ENCODE measurements at places on chromosomes 7 and 10.

DNA sequence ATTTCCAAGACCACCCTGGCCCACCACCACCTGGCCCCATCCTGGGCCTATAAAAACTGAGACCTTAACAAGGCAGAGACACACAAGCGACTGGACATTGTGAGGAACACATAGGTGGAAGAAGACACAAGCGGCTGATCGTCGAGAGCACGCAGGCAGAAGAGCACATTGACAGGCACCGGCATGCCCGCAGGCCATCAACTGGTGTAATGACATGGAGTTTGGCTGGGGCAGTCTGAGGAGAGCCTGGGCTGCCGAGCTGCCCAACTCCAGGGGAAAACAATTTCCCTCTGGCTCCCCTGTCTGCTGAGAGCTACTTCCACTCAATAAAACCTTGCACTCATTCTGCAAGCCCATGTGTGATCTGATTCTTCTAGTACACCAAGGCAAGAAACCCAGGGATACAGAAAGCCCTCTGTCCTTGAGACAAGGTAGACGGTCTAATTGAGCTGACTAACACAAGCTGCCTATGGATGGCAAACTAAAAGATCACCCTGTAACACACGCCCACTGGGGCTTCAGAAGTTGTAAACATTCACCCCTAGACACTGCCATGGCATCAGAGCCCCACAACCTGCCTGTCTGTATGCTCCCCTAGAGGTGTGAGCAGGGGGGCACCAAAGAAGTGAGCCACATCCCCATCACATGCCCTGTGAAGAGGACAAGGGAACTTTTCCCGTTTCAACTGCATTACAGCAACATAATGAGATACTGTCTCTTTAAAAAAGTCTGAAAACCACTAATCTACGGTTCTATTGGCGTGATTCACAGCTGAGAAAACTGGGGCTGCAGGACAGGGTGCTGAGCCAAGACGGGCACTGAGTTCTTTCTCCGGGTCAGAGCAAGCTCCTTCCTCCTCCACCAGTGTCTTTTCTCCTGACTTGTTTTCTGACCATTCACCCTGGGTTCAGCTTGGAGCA lies 18.5 kb upstream of the TNS3 start:
- no peak for DNase-seq

DNA sequence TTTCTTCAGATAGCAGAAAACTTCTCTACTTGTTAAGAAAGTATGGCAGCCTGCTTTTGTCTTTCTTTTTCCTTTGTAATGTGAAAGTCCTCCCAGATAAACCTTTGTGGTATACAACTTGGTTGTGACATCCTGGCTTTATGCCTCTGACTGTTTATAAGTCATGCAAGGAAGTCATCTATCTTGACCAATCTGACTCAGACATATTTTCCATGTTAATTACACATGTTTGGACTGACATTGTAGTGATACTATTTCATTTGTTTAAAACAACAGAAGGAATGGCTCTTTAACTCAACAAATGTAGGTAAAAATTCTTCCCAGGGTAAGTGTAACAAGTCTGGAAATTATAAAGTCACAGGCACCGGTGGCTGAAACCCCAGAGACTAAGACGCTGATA lies 341.6 kb upstream of the MEOX2 start:
- DNase-seq: no peak

- no peak for DNase-seq
Observed at GRCh38 chr10:8325024-8325980, 270.8 kb downstream of the GATA3 start.

DNA sequence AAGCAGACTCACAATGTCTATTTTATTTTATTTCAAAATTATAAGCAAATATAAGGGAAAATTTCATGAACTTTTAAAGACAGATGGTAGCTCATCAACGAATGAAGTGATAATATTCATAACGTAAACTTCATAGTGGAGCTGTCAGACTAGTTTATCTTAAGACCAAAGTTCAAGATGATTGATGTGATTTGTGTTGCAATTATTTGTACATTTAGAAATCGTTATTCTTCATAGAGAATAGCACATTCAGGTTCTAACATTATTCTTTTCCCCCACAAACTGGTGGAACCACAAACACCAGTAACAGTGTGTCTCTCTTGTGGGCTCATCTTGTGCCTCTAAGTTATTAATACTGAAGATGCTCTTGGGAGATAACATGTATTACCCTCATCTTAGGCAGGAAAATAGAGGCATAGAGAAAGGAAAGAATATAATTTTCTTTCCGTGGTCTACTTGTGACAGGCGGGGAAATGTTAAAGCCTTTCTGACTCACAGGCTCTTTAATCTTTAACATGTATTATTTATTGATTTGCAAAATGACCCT lies 37.0 kb downstream of the CCSER2 start:
- no peak for DNase-seq

Measured in AML-193 (cell line).